ENCODE measurements at places on chromosomes 11 and 22.

- peak; percentile 70 for DNase-seq
Observed at GRCh38 chr11:27183672-27184457, 143.2 kb downstream of the BBOX1 start.

GRCh38 chr22:47001288-47001687, 238.8 kb downstream of the TBC1D22A start:
- DNase-seq: no peak

GRCh38 chr22:50486561-50487289, at the start of gene MIOX:
Gene MIOX, plus strand, starts transcription at chr22:50486859. Its CDS starts 39 bp downstream, at chr22:50486898.
- no peak for DNase-seq

DNA sequence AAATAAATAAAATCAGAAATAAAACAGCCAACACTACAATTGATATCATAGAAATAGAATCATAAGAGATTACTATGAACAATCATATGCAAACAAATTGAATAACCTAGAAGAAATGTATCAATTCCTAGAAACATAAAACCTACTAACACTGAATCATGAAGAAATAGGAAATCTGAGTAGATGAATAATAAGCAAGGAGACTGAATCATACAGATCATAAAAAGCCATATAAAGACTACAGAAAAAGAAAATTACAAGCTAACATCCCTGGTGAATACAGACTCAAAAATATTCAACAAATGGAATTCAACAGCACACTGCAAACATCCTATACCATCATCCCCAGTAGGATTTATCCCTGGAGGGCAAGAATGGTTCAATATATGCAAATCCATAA, 135.6 kb downstream of the SBF2 start:
- no peak for DNase-seq

- DNase-seq: no peak
Observed at GRCh38 chr11:132716037-132716436, 816.3 kb downstream of the OPCML start.

DNA sequence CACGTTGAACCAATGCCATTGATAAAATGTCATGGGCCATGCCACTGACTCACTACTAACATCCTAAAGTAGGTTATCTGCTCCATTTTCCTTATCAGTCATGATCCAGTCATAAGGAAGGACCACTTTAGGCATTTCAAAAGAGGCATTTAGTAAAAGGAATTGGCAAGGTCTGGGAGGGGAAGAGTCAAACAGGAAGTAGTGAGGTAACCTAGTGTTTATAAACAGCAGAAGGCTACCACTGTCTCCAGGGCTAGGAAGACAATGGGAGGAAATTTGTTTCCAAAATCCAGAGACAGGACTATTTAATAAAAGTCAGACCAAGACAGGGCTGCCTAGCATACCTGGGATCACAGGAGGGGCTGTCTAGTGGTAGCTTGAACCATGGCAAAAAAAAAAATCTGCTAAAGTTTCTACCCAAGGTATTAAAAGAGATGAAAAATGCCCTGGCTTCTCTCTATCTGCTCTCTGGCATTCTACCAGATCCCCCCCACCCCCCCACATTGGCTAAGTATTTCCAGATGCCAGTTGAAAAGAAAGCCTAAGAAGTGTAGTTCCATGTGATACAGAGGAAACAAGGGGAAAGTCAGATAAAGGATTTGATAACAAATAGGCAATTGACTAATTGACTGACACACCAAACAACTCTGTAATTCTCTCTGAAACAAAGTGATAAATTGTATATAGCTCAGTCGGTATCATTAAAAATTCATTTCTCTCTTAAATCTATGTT, 50.4 kb upstream of the C11orf87 start:
- DNase-seq: no peak

- no peak for DNase-seq
Observed at GRCh38 chr11:4704054-4704789, at the start of gene MMP26. Gene MMP26, plus strand, starts transcription at chr11:4704784.

DNA sequence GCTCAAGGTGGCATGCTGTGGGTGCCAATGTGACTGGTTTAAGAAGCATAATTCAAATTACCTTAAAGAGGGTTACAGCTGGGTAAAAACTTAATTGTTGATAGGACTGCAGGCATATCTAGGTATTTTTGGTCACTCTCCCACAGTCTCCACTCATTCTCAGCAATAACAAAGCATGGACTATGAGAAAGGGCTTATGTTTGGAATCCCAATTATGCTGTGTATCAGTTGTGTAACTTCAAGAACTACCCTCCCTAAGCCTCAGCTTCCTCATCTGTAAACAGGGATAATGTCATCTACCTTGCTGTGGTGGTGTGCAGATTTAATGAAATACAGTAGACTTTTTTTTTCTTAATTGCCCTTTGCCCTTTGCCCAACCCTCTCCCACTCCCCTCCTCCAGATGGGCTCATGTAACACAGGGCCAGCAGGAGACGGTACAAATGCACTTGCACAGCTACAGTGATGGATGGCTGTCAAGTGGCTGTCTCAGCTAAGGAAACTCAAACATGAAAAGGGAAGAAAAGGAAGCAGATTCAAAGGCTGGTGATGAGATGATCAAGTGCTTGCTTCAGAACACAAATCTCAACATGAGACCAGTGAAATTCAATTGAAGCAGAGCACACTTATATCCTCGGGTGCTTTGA, 37.6 kb downstream of the MAP6 start:
- DNase-seq: no peak

- peak; percentile 39 for DNase-seq
Observed at GRCh38 chr11:83836883-83837654, 550.9 kb upstream of the CCDC90B start.

DNA sequence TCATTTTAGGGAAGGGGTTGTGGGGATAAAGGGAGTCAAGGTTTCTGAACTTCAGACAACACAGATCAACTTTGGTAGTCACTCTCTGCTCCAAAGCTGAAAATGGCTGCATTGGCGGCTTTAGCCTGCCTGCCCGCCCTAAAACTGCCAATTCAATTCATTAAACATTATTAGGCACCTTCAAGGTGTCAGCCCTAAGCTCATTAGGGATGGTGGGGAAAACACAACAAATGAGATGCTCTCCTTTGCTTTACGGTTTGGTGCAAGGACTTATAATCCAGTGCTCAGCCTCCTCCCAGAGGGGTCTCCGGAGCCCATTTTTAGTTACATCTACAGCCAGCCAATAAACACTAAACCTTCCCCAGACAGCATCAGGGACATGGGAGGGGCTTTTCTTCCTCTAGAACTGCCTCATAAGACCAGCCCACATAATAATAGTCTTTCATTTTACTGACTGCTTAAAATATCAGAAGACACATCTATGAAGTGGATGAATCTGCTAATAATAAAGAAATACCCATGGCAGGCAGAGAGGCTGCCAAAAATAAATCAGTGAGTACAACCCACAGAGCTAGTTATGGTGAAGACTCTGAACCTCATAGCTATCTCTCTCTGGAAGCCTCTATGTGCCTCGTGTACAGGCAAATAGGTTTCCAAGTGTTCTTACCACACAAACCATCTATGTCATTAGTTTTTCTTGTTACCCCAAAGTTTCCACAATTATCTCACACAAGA, 102.8 kb upstream of the NCAM1 start:
- DNase-seq: no peak

DNA sequence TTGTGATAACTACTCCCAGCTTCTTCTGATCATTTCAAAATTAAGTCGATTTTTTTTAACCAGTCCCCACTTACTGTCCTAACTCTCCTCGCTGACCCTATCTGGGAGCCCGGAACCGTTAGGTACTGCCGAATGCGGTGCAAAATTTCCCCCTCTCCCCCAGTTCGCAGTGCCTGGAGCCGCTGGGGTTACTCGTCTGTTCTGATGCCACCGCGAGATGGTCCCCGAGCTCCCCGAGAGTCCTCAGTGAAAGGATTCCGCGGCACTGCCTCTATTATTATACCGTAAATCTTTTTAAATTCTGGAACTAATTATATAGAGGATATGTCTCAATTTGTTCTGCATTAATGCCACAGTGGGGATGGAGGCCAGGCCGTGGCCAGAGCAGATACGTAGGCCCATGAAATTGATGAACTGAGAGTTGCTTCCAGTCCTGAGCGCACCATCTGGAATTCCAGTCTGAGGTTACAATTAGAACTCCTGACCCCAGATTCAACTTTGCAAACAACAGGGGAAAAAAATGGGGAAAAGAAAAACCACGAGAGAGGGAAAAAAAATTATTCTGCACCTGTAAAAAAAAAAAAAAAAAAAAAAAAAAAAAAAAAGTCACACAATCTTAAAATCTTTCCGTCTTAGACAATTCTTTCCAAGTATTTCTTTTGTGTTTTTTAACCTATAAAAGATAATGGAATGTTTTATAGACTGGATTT, 4.3 kb upstream of the WT1 start:
- DNase-seq: no peak

GRCh38 chr11:73227571-73228211, 9.6 kb downstream of the P2RY2 start:
- no peak for DNase-seq

DNA sequence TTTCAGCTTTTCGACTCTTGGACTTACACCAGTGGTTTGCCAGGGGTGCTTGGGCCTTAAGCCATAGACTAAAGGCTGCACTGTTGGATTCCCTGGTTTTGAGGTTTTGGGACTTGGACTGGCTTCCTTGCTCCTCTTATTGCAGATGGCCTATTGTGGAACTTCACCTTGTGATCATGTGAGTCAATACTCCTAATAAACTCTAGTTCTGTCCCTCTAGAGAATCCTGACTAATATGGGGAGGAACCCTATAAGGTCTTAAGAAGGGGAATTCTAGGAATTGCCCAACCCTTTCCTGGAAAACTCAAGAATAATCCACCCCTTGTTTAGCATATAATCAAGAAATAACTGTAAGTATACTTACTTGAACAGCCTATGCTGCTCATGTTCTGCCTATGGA, 491.8 kb downstream of the TMEM135 start:
- no peak for DNase-seq

DNA sequence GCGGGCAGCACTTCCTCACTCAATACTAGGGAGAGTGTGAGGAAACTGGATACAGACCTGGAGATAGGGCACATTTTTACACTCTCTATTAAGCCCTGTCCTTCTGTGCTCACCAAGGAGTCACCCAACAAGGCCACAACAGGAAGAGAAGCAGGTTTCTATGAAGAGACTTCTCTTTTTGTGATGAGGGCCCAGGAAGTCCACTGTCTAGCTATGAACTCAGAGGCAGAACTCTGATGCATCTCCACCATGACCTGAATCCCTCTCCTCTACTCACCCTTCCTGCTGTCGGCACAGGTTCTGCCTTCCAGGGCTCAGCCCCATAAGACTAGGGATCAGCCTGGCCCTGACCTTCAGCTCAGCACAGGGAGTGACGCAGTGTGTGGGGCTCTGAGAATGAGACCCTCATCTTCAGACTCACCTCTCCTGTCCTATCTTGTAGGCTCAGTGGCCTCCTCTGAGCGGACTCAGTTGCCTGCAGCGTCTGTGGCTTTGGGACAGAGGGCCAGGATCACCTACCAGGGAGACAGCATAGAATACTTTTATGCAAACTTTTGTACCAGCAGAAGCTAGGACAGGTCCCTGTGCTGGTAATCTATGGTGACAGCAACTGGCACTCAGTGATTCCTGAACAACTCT, 49.3 kb upstream of the IGLL5 start:
- peak; percentile 26 for DNase-seq

GRCh38 chr11:108781946-108782345, 117.1 kb downstream of the DDX10 start:
- no peak for DNase-seq

- no peak for DNase-seq
Observed at GRCh38 chr11:5703741-5704536, 14.3 kb downstream of the TRIM22 start.

DNA sequence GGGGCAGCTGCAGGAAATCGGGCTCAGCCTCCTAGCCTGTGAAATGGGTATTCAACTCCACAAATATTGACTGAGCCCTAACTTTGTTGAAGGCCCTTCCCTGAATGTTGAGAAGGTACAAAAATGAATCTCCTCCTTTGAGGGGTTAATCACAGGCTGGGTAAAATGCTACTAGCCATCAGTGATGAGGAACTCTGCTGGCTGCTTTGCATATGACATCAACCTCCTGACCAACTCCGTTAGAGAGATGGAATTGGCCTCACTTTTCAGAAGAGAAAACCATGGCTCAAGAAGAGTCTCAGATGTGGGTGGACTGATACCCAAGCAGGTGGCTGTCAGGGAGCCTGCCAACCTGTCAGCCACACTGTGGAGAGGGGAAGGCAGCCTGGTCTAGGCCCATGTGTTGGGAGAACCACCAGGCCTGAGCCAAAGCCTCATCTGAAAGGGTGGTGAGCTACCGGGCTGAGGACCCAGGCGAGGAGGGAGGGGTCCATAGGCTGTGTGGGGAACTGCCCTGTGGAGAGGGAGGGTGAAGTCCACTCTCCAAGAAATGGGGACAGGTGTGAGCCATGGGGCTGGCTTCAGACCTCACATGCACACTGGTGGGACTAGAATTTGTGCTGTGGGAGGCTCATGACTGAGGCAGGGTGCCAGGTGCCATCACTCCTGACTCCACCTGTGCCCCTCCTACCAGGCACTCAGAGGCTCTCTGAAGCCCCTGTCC, 11.8 kb downstream of the CDCA5 start:
- DNase-seq: no peak

DNA sequence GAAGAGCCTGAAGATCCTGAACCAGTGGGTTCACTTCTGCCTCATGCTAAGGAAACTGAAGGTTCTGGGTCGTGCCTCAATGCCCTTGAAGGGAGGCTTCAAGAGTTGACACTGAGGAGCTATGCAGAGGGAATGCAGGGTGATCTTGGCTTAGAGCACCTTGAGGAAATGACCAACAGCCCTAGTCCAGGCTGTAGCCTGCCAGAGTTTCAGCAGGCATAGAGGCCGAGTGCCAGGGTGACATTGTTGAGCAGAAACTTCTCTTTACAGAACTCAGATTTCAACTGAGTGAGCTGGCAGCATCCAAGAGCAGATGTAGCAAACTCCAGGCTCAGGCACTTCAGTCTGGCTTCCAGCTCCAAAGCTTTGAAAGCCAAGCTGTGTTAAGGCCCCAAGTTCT, 23.1 kb upstream of the CAPRIN1 start:
- no peak for DNase-seq

GRCh38 chr11:33237039-33237597, 20.1 kb upstream of the HIPK3 start:
- DNase-seq: no peak

DNA sequence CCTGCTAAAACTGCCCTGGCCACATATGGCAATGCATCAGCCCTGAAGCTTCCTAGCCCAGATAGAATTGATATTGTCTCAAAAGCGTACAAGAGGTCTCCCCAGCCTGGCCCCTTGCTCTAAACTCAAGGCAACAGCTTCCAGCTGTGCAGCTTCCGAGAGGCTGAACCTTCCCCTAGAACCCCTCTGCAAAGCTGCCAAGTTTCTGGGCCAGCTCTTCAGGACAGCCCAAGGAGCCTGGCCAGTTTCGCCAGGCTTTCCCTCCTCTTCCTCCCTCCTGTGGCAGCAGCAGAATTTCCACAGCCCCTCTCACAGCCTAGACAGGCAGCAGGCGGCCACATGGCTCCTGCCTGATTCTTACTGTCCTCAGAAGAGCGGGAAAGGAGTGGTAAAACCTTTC, 34.5 kb downstream of the NUMA1 start:
- no peak for DNase-seq
